WERI-Rb-1 (cell line): ENCODE measurements at places on chromosomes 5 and 9.

DNA sequence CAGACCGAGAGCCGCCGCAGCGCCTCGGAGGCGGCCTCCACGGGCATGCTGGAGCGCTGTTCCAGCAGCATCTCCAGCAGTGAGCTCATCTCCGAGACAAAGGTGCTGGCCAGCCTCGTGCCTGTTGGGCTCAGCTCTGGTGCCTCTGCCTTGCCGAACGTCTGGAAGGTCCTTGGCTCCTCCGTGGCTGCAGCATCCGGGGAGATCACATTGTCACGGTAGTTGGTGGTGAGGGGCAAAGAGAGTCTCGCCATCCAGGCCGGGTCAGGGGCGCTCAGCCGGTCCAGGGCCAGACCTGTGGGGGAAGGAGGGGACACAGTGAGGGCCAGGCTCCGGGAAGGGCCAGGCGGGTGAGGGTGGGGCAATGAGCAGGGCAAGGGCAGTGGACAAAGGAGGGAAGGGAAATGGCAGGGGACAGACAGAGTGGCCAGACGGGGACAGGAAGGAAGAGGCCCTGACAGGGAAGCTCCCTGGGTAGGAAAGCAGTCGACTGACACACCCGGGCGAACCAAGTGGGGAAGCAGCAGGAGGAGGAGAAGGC lies 12.4 kb downstream of the PCDH12 start:
- no peak for DNase-seq

DNA sequence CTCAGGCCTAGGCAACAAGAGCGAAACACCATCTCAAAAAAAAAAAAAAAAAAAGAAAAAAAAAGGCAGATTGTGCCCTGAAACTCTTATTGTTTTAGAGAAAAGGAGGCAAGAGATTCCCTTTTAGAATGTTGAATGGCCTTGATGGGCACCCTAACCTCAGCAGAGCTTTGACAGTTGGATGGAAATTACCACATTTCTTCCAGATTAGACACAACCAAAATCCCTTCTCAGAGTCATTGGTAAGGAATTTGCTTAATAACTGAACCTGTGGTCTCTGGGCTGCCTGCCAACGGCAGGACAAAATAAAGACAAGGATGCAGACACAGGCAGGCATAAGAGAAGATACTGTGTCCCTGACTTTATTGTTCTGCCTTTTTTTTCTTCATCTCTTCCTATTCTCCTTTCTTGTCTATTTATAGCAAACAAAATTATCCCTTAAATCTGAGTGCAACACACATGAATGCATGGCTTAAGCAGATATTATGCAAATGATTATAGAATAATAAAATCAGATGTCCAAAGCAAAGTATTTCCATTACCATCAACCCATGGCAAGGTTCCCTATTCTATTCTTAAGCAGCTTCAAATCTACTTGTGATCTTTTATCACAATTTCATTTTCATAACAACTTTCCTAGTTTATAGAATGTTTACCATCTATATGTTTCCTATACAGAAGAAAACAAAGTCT lies 37.3 kb upstream of the TRIO start:
- no peak for DNase-seq

DNA sequence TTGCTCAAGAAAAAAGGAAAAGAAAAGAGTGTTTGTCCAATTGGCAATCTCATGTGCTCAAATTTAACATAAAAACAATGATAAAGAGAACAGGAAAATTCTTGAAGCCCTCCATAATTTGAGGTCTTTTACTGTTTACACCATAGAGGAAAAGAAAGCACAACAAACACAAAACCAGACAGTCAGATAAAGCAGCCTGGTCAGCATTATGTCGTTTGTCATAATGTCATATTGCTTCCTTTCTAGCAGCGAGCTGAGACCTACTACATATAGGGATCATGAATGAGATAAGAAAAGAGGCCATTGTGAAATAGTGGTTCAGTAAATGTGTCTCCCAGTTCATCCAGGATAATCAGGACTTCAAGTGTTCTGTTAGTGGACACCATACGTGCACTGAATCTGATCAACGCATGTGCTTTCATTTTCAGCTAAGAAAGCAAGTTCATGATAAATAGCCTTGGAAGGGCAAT lies 64.7 kb upstream of the SELENOP start:
- DNase-seq = no peak

DNA sequence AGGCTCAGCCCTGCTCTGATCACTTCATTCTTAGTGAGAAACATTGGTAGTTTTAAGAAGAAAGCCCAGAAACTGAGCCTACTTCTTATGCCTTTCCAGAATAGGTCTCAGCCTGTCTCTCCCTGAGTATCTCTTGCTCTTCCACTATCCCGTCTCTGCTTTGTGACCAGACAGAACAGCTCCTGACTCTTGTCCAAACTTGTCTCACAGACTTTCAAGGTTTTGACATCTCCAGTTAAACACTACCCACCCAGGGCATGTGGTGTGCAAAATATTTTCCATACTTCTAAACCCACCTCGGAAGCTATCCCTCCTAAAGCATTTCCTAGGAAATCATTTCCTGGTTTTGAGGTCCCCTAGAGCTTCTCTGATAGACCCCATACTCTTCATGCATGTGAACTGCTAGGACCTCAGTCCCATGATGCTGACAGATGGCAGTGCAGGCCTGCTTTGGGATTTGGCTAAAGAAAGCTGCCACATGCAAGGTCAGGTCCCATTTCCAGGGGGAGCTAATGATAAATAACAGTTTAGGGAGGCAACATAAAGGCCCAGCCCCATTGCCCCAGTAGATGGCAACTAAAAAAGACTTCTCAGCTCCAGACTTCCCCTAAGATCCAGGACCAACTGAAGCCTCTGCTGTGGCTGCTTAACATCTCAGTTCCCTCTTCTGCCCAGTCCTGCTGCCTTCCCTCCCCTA lies 211.5 kb downstream of the MED10 start:
- no peak for DNase-seq

DNA sequence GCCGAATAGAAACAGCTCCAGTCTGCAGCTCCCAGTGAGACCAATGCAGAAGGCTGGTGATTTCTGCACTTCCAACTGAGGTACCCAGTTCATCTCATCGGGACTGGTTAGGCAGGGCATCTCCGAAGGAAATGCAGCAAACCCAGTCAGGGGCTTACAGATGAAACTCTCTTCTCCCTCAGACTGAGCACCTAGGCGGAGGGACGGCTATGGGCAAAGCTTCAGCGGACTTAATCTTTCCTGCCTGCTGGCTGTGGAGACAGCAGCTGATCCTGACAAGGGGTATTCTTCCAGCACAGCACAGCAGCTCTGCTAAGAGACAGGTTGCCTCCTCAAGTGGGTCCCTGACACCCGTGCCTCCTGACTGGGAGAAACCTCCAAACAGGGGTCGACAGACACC lies 330.9 kb downstream of the DNAH5 start:
- peak; percentile 68 for DNase-seq
